ENCODE measurements at places on chromosomes 7 and 10.

GRCh38 chr7:12607134-12607533 is 36.6 kb downstream of the SCIN start:
- DNase-seq, result no peak

DNA sequence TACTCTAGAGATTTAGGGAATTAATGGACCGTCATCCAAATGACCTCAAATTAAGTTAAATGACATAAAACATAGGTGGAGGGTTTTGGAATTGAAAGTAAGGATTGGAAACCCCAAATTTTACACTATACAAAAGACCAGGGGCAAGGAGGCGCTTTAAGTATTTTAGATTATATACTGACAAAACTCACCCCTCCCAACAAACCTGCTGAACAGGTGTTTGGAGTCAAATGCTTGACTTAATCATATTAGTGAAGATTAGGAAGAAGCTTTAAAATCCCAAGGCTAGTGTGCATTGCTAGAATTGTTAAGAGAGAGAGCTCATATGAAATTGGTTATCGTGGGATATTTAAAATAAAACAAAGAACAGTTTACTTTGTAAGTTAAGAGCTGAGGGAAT is at the start of gene GNGT1:
Gene GNGT1 (plus strand): TSS at position 301 of the 400 bp plus-strand sequence. CDS start 180 bp downstream, outside the sequence.
- no peak for DNase-seq

DNA sequence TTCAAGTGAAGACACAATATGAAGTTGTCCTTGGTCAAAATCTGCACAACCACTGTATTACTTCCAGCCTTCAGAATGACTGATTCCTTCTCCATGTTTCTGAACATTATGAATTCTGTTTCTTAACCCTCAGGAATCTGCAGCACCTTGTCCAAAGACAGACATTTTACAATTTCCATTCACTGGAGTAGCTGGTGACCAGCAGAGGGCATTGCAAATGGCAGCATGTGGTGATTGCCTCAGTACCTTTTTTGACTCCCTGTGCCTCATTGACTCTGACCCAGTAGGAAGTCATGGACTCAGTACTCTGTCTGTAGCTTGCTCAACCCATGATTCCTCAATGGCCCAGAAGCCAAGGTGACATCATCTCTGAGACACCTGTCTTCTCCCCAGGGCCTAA is 879 bp upstream of the VPS41 start:
- DNase-seq, result no peak

- DNase-seq, result no peak
Observed at GRCh38 chr7:33888166-33888565, 17.2 kb upstream of the BMPER start.

GRCh38 chr10:51733057-51733456 is 33.7 kb upstream of the CSTF2T start:
- no peak for DNase-seq

DNA sequence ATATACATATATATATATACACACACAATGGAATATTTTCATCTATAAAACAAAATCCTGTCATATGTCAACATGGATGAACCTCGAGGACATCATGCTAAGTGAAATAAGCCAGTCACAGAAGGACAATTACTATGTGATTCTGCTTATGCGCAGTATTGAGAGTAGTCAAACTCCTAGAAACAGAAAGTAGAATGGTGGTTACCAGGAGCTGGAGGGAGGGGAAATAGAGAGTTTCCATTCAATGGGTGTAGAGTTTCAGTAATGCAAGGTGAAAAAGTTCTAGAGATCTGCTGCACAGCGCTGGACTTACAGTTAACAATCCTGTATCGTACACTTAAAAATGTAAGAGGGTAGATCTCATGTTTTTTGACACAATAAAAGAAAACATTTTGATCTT is 181.9 kb downstream of the CDCA7L start:
- no peak for DNase-seq
